Inflammatory macrophage treated with lipopolysaccharide for 4 hours (primary cell): ENCODE measurements at places on chromosomes 1 and 21.

DNA sequence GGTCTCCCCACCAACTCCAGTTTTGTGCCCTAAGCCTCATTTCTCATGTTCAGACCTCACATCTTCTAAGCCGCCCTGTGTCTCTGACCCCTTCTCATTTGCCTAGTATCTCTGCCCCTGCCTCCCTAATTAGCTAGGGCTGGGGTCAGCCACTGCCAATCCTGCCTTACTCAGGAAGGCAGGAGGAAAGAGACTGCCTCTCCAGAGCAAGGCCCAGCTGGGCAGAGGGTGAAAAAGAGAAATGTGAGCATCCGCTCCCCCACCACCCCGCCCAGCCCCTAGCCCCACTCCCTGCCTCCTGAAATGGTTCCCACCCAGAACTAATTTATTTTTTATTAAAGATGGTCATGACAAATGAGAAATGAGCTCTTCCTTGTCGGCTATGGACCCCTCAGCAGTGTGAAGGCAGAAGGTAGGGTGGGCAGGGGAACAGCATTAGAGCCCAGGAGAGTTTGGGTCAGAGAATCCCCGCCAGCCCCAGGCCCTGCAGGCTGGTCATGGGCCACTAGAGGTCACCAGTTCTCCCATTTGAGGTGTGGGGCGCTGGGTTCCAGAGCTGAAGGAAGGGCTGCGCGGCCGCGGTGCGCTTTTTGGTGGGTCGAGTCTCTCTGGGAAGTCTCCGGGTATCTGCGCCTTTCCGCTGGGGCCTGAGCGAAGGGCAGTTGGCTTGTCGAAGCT, 11.5 kb downstream of the ADAMTSL4 start:
- DNase-seq, result no peak

DNA sequence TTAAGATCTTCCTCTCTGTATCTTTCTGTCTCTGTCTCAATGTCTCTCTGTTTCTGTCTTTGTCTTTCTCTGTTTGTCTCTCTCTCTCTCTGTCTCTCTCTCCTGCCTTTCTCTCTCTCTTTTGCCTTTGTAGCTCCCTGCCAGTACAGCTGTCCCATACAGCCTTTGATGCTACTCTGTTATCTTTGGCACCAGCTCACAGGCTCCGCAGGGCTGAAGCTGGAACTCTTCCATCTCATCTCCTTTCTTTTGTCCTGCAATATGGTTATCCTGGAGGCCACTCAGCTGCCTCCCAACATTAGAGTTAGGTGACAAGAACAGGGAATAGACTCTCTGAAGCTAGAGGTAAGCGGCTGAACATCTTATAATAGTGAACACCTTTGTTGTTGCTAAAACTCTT, 354.3 kb upstream of the NEGR1 start:
- DNase-seq, result no peak

GRCh38 chr1:243557866-243558265, 292.2 kb downstream of the AKT3 start:
- no peak for DNase-seq

DNA sequence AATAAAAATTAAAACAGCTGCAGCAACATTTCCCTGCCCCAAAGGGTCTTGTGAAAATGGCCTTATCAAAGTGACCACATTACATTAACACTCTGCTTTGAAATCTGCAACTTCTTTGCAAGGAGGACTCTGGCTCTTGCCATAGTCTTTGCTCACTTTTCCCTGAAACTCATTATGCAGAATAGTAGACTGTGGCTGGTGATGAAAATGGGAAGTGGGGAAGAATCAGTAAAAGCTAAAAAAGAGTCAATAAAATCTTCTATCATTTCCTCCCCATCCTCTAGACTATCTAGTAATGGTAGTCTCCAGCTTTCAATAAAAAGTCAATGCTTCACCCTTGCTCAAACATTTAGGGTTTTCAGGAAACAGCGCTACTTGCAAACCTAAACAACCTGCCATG, 18.6 kb upstream of the NUP133 start:
- no peak for DNase-seq

DNA sequence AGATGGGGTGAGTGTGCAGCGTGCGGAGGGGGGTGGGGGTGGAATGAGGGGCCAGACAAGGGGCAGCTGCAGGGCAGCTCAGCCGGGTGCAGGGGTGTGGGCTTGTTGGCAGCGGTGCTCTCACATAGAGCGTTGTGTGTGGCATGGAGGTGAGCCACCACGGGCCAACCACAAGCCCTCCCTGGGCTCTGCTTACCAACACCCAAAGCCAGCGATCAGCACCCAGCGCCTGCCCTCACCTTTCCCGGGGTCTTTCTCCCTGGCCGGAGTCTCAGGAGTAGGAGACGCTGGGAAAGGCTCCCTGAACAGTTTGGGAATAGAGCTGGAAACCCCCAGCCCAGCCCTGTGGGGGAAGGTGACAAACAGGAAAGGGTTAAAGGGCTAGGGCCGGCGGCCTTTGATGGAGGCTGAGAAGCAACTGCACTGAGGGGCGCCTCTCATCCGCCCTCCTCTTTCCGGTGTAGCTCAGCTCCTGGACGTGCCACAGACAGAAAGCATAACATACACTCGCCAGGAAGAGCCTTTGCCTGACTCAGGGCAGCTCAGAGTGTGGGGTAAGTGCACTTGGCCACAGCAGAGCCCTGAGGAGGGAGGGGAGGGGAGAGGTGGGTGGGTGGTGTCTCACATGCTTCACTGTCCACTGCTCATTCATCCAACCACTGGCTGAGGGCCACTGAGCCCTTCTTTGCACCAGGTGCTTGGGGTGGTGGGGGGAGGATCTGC, 577 bp downstream of the IKBKE start:
- DNase-seq, result peak; percentile 83

DNA sequence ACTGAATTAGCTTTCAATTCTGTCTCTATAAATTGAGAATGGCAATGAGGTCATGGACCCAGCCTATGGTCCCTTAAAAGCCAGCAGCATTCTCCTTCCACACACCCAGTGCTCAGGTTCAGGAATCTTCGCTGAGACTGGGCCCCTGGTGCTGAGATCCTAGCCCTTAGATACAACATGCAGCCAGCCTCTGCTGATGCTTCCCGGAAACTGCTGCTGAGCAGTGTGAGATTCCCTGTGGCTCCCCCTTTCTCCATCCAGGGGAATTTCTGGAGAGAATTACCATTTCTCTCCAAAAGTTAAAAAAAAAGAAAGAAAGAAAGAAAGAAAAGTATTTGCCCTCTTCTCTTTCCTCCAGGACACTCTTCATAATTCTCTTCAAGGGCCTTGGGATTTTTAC, 31.7 kb upstream of the RALGPS2 start:
- DNase-seq, result no peak

GRCh38 chr1:1965546-1965945, 38.0 kb downstream of the CFAP74 start:
- no peak for DNase-seq

DNA sequence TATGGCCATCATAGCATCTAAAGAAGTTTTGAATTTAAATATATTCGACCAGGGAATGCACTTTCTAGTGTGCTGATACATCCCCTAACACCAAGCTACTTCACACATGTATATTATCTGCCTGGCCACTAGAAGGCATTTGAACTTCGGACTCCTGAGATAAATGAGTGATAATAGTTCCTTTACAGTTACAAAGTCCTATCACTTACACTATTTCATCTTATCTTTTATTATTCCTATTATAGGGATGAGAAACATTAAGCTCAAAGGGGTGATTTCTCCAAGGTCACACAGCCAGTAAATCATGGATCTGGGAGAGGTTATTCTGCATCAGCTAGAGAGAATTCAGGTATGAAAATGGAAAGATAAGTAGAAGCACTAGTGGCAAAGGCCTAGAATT, 40.3 kb downstream of the GPATCH2 start:
- no peak for DNase-seq

DNA sequence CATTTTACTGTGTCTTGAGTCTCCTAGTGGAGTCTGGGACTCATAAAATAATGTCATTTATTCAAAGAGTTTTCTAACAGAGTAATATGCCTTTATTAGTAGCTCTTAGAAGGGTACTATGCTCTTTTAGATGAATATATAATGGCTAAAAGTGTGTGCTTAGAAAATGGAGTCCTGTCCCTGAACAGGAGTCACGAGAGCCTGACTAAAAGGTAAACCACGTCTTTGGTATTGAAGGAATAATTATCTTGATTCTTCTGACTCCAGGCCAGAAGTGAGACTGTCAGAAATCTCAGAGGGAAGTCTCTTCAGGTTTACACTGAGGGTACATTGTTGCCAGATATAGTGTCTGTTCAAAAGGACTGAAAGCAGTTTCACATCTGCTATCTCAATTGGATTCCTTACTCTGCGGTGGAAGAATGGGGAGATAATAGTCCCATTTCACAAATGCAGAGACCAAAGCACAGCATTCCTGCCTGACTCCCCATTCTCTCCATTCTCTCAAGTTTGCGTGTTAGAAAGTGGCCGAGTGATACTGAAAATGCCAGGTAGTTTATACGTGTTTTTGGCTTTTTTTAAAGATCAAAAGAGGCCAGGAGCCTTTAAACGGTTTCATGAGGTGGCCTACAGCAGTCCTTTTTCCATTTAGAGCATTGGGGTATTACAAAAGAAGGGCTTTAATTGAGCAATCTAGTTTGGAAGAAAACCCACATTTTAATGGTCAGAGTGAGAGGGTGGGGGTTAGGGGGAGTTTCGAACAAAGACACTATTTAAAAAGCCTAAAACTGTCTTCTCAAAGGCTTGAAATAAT, 176.6 kb downstream of the VPS13D start:
- DNase-seq, result no peak

DNA sequence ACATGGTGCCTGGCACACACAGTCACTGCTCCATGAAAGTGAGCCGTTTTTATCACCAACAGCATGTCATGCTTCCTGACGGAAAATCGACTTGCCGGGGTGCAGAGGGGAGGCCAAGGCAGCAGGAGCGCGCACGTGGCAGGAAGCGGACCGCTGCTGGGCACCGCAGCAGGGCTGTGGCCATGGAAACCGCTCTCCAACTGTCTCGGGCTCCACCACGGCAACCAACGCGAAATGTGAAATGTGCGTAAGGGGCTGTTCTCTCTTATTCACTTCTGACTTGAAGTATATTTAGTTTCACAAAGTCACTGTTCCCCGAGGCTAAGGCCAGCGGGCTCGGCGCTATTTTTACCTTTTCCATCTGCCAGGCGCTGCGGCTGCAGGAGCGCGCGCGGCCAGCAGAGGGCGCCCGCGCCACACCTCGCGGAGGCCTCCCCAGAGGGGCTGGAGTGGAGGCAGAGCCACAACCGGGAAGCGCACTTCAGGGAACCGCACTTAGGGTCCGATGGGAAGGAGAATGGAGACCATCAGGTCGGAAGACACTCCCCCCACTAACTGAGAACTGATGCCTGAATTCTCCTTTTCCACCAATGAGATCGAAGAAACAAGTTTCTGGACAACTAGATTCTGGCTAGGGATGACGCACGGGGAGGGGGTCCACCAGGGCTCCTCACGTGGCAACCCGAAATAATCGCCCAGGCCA, 19.7 kb downstream of the RCC2 start:
- DNase-seq, result peak; percentile 51

- no peak for DNase-seq
Measured at GRCh38 chr1:30599721-30600120, 123.7 kb downstream of the MATN1 start.

GRCh38 chr1:176577646-176578197, 114.7 kb downstream of the PAPPA2 start:
- DNase-seq, result no peak

DNA sequence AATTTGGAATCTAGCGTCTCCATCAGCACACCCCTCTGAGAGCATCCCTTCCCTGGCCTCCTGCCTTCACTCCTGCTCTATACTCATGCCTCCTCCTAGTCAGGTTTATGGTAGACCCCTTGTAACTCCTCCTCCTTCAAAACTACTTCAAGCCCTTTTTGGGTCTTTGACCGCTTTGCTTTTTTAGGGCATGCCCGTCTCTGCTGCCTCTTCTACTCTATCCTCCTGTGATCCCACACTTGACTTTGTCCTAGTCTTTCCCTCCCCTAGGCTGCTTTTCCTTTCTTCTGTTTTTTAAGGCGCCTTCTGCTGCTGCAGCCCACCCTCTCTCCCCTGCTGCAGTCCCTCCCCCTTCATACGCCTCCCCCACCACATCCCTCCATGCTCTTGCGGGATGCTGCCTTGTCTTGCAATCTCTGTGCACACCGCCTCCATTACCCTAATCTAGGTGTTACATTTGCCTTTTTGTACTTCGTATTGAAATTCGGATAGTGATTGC, 1.5 kb downstream of the SNX27 start:
- no peak for DNase-seq

DNA sequence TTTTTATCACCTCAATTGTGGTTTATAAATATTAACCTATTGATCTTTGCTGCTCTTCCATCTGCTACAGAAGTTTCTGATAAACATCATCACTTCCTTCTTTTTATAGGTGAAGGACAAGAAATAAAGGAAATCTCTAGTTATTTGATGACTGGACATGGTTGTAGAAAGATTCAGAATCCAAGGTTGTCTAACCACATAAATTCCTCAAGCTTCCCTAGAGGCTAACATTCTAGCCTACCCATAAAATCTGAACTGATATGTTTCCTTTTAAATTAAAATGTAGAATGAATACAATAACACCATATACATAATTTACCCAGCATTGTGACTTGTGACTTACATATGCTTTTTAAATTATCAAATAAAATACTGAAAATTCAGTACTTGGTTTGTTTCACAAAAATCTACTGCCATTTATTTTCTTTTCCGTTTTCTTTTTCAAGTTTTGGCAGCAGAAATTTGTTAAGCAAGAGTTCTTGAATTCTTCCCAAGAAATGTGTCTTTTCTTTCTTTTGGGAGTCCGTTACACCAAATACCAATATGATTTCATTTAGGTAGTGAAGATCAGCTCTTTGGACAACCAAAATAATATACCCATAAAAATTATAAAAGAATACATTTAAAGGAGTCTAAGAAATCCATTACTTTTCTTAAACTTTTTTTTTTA, 513.2 kb upstream of the ADGRL2 start:
- DNase-seq, result no peak

GRCh38 chr1:216721863-216722262, 1.4 kb downstream of the ESRRG start:
- DNase-seq, result no peak

DNA sequence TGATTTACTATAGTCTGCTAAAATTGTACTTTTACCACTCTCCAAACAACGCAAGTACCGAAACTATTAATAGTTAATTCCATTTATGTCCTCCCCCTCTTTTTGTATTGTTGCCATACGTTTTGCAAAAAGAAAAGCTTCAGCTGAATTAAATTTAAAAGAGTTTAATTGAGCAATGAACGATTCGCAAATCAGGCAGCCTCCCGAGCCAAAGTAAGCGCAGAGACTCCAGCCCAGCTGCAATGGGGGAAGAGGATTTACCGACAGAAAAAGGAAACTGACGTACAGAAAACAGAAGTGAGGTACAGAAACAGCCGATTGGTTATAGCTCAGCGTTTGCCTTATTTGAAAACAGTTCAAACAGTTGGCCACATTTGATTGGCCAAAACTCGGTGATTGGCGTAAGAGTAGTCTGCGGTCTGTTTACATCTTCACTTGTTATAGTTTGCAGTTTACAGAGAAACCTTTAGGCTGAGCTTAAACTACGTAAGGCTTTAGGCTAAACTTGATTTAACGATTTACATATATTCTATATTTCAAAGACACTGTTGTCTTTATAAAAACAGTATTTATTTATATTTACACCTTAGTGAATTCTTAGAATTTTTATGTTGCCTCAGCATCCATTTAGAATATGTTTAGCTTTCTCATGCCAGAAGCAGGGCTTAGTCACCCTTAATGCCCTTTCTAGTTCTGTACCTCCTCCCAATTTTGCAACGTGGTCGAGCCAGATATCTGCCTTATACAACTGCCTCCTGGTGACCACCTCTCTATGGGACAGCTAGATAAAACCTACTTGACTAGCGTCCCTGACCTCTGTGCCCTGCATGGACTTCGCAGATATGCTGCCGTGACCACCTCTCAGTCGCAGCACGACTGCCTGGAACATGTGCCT, 23.8 kb downstream of the CR1 start:
- DNase-seq, result no peak
